ENCODE measurements at places on chromosomes 3 and 15.

DNA sequence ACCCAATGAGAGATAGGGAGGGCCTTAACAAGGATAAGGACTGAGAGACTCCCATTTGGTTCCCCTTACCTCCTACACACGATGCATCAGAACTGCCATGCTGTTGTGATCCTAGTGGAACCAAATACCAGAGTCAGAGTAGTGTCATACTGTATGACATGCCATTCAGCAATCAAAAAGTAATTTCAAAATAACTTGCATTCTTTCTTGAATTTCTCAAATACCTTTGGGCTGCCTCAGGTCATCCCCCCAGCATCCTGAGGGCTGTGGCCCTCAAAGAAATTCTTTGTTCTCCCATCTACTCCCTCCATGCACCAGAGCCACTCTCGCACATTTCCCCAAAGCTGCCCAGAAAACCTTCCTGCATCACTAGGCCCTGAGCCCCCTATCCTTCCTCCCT lies 68.9 kb upstream of the PPP2R3A start:
- DNase-seq = no peak

DNA sequence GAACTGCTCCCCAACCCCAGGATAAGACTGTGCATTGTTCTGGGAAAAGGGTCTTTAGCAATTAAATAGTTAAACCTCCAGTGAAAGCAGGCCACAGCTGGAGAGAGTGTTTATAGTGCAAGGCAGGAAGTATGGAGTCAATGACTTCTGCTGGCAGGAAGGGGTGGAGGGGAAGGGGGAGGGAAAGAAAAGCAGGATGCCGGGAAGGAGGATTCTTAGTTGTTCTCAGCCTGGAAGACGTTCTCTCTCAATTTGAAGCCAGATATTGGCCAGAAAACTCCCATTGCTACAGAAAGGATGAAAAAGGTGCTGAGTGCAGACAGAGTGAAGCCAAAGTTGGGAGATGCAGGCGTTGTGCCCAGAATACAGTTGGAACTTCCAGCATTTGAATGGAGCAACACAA lies 35.7 kb upstream of the ACTL6A start:
- DNase-seq = peak; percentile 90

DNA sequence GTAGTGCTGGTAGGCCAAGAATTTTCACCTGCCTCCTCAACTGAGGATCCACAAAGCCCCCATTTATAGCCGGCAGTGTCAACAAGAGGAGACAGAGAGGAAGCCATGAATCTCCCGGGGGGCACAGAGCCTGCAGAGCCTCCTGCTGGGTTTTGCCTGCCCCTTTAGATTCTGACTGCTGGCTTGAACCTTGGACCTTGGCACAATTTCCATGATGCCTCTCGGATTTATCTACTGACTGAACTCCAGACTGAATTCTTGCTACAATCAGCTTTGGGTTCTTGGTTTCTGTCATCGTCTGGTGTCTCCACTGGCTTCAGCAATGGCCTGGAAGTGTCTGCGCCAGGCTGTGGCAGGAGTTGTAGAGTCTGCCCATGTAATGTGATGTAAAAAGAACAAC lies 80.7 kb downstream of the GPR156 start:
- no peak for DNase-seq

GRCh38 chr15:31158858-31159569 lies 57.5 kb upstream of the TRPM1 start:
- no peak for DNase-seq

- DNase-seq = peak; percentile 94
These were observed 26.2 kb upstream of the SPTBN5 start for GRCh38 chr15:41919954-41920538.

DNA sequence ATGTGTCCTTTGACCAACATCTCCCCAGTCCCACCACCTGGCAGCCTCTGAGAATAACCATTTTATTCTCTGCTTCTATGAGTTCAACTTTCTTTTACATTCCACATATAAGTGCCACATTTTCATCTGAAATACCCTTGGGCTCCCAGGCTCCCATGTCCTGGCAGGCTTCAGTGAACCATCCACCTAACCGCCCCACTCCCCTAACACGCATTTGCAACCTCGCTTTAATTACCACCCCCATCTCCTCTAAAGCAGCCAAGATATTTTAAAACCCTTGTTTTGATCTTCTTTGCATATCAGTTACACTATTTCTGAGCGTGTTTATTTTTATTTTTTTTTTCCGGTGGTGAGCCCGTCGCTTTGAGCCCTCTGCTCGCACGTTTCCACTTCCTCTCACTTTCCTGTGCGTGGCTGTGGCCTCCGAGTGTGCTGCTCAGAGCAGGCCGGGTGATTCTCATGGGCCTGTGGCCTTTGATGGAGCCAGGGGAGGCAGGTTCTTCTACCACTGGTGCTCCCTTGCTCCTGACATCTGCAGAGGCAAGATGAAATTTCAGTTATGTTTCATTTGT lies 195.4 kb upstream of the LPP start:
- DNase-seq = no peak

DNA sequence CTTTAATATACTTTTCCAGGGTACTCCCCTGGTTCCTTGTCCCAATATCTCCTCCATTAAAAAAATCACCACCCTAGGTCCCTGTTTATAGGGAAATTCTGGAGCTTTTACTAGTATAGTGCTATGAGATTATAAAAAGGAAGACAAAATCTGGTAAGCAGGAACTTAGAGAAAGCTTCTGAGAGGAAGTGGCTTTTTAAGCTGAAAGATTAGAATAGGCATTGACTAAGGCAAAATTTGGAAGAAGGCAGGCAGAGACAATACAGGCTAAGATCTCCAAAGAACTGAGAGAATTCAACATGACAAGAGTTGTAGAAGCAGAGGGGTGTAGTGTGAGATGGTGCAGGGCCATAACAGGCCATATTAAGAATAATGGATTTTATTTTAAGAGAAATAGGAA lies 25.8 kb downstream of the SGO1 start:
- no peak for DNase-seq

GRCh38 chr3:105688821-105689220 lies 180.0 kb downstream of the CBLB start:
- peak; percentile 30 for DNase-seq

DNA sequence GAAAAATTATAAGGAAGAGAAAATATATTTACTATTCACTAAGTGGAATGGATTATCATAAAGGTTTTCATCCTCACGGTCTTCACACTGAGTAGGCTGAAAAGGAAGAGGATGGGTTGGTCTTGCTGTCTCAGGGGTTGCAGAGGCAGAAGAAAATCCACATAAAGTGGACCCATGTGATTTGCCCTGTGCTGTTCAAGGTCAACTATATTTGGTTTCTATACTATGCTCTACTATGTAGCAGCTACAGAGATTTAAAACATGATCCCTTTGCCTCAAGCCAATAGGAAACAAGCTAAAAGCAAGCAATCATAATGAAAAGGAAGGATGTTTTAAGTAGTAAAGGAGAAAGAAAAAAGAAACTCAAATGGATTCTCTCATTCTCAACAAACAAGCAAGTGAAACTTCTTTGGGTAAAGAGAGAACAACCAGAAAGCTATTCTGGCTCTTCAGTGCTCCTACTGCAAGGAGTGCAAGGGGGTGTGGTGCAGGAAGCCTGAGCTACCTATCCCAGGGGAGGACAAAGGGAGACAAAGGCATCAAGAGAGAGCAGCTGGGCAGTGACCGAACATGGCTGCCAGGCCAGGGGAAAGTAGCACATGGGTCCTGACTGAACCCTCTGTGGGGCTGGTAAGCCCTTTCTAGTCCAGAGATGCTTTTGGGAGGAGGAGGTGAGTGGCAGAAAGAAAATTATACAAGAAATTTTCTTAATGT lies 35.9 kb downstream of the SFMBT1 start:
- DNase-seq = no peak

- DNase-seq = peak; percentile 17
These were observed 25.5 kb downstream of the RLBP1 start for GRCh38 chr15:89195836-89196235.

GRCh38 chr3:140113996-140114788 lies 179.2 kb downstream of the CLSTN2 start:
- DNase-seq = no peak

DNA sequence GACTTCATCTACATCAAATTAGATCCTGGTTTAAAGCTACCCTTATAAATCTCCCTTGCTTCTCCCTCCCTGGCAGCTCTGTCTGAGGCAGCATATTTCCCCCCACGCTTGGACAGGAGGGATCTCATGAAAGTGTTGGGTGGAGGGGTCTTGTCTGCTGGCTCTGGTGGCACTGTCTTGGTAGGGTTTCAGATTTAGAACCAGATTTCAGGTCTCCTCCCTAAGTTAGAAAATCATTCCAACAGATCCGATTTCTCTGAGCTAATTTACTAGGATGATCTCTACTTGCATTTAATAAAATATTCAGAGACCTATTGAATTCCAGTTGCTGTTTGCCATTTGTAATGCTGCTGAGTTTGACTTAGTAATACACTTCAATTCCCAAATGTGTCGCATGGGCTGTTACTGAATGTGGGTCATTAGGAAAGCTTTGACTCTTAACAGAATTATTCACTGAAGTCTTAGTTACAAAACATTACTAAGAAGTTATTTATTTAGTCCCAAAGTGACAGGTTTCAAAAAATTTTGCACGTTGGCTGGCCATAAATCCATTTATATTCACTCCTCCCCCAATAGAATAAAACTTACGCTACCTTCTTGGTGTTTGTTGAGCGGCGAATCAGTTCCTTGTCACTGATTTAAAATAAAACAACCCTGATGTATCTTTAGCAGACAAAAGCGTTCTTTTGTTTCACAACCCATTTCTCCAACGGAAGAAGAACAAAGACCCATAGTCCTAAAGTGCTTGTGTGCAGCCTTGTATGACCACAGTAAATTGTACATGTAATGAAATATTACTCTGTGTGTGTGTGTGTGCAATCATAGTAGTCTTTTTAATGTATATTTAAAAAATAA lies 84.5 kb downstream of the TRAK1 start:
- no peak for DNase-seq

DNA sequence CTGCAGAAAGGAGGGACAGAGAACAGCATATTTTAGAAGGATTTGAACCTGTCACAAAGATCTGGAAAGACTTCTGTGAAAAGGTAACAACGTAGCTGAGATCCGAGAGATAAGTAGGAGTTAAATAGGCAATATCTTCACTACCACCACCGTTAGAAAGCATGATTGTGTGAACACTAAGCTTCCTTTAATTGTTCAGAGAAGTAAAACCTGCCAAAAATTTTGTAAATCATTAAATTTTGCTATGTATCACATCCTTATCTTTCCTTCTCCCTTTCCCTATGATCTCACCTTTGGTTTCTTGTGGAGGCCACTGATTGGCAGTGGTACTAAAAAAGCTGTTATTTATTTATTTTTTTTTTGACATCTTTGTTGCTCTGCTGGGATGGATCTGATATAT lies 346.9 kb downstream of the NLGN1 start:
- no peak for DNase-seq

GRCh38 chr3:180335050-180335449 lies 266.9 kb upstream of the TTC14 start:
- no peak for DNase-seq
